Fibroblast of skin of left biceps (primary cell): ENCODE measurements at places on chromosomes 3 and 15.

- no peak for DNase-seq
Observed at GRCh38 chr3:28188686-28189085, 52.7 kb upstream of the CMC1 start.

- no peak for DNase-seq
Observed at GRCh38 chr3:184315871-184316661, 1.7 kb downstream of the EIF4G1 start.

DNA sequence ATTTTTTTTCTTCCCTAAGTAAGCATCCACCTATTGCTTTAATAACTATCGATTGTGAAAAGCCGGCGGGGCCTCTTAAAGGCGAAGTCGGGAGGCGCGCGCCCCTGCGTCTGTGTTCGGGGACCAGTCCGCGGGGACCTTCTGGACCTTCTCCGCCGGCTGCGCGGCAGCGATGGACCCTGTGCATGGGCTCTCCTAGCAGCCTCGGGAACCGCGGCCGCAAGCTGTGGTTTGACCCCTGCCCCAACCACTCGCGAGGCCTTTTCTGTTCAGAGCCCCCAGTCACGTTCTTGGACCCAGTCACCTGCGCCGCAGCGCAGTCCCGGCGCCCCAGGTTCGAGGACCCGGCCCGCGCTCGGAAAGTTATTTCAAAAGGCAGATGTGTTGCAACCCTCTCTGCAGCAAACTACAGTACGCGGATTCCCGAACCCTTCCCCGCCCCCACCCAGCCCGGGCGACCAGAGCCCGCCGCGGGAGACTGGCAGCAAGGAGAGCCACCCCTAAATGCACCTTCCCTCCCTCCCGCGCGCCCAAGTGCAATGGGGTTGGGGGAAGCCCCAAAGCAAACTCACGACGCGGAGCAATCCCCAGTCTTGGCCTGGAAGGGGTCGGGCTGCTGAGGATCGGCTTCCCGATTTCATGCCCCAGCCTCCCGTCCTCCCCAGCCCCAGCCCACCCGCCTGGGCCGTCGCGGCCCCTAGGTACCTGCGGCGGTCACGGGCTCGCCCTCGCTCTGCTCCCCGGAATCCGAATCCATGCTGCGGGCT is 684 bp downstream of the TNFAIP8L3 start:
- DNase-seq, result no peak

DNA sequence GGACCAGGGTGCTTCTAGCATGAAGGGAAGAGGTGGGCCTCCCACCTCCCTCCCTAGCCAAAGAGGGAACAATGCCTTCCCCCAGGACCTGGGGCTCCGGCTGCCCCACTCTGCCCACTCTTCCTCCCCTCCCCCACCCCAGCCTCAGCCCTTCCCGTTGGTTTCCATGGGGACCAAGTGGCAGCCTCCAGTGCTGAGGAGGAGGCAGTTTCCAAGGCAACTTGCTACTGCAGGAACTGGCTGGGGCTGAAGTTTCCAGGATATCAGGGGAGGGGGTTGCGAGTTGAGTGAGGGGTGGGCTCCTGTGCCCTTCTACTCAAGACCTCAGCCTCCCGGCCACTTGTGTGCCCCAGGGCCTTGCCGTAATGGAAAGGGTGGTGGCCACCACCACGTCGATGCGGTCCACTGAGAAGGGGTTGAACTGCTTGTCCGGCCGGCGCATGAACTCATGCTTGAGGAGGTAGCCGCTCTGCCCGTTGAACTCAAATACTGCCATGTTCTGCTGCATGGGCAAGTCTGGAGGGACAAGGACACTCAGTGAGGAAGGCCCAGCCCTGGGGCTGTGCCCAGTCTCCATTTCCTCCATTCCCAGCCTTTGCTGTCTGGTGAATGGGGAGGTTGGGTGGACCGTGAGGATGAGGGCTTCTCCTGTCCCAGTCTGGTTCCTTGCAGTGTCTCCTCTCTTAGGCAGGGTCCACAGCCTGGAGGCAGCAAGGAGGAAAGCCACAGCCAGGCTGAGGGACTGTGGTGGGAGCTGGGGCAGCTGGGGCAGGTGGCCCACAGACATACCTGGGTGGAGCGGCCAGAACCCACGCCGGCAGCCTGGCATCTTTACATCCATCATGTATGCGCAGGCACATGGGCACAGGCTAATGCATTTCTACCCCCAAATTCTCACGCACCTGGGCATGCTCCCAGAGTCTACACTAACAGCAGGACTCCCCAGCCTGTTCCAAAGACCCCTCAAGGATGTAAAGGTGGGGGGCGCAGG is 11.3 kb upstream of the ANKRD63 start:
- DNase-seq, result no peak

DNA sequence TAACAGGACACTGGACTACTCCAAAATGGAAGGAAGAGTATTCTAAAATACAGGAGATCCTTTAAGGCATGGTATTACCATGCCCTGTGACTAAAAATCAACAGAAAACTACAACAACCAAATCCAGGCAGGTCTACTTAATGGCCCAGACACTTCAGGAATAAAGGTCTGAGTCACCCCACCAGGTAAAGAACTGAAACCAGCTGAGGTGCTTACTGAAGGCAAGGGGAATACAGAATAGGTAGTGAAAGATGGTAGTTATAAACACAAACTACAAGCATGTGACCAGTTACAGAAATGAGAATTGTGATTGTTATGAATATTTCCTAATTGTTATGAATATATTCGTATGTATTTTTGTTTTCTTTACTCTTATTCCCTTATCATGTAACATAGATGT is 13.4 kb downstream of the IFT57 start:
- DNase-seq, result no peak

- no peak for DNase-seq
Observed at GRCh38 chr3:40869013-40869412, 330.3 kb upstream of the CTNNB1 start.

- DNase-seq, result no peak
Observed at GRCh38 chr3:64093825-64094712, 70.8 kb upstream of the PSMD6 start.

DNA sequence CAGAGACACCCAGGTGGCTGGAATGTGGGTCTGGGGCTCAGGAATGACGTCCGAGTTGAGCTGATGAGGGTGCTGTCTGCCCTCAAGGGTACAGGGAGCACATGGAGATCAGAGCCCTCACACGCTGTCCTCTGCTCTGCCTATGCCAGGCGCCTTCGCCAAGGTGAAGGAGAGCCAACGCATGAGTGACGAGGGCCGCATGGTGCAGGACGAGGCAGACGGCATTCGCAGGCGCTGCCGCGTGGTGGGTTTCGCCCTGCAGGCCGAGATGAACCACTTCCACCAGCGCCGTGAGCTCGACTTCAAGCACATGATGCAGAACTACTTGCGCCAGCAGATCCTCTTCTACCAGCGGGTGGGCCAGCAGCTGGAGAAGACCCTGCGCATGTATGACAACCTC is 9.1 kb downstream of the SNX33 start:
- no peak for DNase-seq

DNA sequence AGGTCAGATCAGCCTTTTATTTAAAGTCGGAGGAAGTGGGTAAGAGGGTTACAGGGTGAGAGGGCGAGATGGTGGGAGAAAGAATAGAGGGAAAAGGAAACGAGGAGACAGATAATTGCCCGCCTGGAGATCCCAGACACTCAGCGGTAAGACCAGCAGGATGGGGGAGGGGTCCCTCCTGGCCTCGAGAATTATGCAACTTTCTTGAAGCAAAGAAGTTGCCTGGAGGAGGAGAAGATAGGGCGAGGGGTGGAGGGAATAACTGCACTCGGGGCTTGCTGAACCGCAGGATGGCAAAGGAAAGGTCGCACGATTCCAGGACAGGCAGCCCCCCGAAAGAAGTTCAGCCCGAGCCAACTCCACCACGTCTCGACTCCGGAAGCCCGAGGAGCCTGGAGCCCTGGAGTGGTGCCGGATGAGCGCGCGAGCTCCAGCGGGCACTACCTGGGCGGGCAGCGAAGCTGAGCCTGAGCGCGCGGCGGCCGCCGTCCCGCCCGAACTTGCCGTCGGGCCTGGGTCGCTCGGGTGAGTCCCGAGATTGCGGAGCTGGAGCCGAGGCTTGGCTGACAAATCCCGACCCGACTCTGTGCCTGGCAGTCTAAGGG is 402 bp downstream of the WWTR1 start:
- peak; percentile 36 for DNase-seq

- no peak for DNase-seq
Observed at GRCh38 chr3:155244216-155244615, 49.3 kb downstream of the STRIT1 start.

- DNase-seq, result no peak
Observed at GRCh38 chr15:88388686-88389085, 78.5 kb downstream of the MRPL46 start.

DNA sequence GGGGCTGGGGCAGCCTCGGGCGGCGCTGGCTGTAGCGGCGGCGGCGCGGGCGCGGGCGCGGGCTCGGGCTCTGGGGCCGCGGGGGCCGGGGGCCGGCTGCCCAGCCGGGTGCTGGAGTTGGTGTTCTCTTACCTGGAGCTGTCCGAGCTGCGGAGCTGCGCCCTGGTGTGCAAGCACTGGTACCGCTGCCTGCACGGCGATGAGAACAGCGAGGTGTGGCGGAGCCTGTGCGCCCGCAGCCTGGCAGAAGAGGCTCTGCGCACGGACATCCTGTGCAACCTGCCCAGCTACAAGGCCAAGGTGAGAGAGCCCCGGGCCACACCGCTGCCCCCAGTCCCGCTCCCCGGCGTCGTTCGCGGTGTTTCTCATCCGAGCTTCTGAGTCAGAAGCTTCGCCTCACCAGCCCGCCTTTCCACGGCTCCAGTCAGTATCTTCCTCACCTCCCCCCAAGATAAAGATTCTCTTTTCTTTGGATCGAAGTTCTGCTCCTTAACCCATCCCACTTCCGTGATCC is 600 bp downstream of the FBXO45 start:
- DNase-seq, result no peak

DNA sequence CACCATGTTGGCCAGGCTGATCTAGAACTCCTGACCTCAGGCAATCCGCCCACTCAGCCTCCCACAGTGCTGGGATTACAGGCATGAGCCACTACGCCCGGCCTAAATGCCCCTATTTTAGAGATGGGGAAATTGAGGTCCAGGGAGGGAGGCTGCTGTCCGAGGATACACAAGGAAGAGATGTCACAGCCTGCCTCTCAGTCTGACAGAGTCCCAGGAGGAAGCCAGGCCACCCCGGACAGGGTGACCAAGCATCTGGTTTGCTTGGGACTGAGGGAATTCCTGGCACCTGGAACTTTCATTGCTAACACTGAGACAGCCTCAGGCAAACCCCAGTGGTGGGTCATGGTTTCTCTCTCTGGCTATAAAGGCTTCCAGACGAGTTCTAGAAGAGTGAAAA is 30.6 kb upstream of the ADAMTS7 start:
- no peak for DNase-seq

DNA sequence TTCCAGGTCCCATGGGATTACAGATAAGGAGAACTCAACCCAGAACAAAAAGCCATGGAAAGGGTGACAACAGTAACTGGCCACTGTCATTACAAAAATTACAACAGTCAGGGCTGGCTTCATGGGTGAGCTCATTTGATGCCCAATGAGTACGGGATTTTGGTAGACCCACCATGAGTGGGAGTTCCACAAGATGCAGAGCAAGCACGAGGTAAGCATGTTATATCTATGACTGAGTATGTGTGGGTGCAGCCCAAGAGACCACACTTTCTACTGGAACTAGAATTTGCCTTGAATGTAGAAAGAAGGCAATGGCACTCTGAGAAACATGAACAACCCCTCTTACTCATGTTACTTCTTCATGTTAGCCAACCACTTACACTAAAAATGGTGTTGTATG is 83.3 kb downstream of the IGF2BP2 start:
- DNase-seq, result no peak

DNA sequence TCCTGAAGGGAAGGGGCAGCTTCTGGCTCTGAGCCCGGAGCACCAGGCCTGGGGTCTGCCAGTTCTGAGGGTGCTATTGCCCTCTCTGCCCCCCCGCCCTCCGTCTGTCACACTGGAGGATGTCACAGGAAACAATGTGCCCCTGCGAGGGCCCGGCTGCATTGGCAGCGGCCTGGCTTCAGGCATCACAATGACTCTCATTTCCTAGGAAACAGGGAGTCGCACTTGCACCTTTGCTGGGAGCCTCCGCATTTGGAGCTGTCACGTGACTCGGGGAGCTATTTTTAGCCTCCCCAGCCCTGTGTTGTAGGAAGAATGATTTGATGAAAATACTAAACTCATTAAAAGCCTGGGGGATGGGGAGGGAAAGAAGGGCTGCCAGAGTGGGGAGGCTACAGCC is 518.9 kb downstream of the SHQ1 start:
- DNase-seq, result no peak

GRCh38 chr3:98594628-98595324 is 1.4 kb upstream of the CPOX start:
- DNase-seq, result no peak

GRCh38 chr3:146191051-146191450 is 30.1 kb upstream of the PLOD2 start:
- no peak for DNase-seq

DNA sequence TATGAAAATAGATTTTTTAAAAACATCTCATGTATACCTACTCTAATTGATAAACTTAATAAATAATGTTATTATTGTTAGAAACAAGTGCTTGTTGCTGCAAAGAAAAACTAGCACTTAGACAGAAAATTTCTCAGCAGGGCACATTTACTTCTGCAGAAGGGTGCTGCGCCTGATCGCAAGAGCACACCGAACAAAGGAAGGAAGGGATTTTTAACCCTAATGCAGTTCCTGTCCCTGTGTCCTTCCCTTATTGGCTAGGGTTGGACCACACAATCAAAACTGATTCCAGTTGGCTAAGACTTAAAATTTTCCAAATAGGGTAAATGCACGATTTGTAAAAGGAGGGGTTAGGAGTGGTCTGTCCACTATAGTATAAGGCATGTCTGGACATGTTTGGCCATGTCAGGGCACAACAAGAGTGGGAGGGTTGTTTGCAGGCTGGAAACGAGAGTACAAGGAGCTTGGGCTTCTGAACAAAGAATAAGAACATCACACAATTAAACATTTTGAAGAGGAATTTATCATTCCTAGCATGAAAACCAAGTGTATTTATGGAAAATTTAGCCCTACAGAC is 4.7 kb downstream of the DTWD1 start:
- no peak for DNase-seq

DNA sequence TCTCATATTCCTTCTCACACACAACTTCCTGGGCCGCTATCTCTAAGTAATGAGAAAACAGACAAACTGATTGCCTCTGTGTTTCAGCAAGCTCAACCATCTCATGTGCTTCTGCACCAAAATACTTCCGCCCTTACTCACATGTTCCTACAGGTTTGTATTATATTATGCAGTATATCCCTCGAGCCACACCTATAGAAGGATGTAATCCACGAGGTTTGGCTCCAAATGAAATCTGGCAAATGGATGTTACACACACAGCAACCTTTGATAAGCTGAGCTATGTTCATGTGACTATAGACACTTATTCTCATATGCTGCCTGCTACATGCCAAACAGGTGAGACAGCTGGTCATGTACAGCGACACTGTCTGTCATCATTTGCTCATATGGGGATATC is 22.6 kb downstream of the CCRL2 start:
- no peak for DNase-seq

GRCh38 chr15:83913034-83913632 is 259.2 kb downstream of the ADAMTSL3 start:
- DNase-seq, result no peak

GRCh38 chr3:184314700-184315542 is 515 bp downstream of the EIF4G1 start:
- DNase-seq, result peak; percentile 59
